ENCODE measurements at places on chromosomes 6 and 20.

DNA sequence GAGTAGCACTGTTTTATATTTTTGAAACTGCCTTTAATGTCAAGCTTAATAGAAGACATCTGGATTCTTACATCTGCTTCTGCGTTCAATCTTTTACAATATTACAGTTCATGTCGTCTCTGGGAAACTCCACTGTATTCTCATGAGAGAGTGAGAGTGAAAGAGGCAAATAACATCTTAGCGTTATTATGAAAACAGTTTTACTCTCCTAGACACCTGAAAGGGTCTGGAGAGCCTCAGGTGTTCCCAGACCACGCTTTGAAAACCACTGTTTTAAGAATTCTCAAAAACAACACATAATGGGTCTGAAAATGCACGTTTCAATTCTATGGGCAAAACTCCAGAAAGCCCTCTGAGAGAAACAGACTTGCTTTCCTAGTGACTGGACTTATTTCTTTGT lies 63.3 kb downstream of the ARHGAP18 start:
- DNase-seq: no peak

DNA sequence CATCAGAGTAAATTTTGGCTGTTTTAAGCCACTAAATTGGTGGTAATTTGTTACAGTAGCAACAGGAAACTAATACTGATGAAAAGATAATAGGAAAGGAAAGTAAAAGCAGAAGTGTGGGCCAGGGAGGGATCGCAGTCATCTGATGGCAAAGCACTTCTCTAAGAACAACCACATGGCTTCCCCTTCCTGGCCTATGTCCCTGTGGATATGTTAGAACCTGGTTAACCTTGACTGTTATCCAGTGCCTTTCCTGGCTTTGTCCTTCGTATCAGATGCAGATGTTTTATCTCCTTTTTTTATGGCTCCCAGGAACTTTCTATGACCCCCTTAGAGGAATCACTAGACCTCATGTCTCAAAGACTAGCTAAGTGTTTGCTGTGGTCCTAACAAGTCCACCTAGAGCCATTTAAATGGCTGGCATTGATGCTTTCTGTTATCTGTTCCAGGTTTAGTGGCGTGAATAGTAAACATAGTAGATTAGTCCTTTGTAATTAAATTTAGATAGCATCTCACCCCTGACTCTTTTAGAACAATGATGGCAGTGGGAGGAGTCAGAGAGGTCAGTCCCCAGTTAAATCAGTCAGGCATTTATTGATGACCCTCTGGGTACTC lies 79.2 kb upstream of the PHACTR2 start:
- DNase-seq: no peak

- no peak for DNase-seq
These were observed 27.3 kb upstream of the SLC9A8 start for GRCh38 chr20:49785149-49785851.

GRCh38 chr20:30922129-30922528 lies 335.3 kb upstream of the DEFB115 start:
- DNase-seq: no peak

- DNase-seq: no peak
These were observed 57.7 kb downstream of the CSE1L start for GRCh38 chr20:49103647-49104364.

GRCh38 chr6:102344769-102345168 lies 951.3 kb downstream of the GRIK2 start:
- no peak for DNase-seq

DNA sequence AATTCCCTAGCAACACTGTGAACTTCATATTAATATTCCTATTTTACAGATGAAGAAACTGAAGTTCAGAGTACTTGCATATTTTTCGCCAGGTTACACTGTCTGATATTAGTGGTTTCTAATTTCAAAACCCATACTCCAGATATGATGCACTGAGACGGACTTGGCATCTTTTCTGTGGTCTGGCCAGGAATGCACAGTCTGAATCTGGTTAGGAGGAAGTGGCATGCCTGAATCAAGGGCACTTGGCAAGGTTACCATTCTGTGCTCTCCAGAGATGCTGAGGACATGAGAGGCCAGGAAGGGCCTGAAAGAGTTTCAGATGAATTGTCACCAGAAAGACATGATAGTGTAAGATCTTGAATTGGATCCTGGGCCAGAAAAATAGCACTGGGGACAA lies 150.1 kb downstream of the HAO1 start:
- no peak for DNase-seq

GRCh38 chr20:45153147-45153546 lies 21.6 kb upstream of the PI3 start:
- no peak for DNase-seq

GRCh38 chr20:17898548-17898994 lies 70.0 kb downstream of the SNX5 start:
- peak; percentile 15 for DNase-seq

DNA sequence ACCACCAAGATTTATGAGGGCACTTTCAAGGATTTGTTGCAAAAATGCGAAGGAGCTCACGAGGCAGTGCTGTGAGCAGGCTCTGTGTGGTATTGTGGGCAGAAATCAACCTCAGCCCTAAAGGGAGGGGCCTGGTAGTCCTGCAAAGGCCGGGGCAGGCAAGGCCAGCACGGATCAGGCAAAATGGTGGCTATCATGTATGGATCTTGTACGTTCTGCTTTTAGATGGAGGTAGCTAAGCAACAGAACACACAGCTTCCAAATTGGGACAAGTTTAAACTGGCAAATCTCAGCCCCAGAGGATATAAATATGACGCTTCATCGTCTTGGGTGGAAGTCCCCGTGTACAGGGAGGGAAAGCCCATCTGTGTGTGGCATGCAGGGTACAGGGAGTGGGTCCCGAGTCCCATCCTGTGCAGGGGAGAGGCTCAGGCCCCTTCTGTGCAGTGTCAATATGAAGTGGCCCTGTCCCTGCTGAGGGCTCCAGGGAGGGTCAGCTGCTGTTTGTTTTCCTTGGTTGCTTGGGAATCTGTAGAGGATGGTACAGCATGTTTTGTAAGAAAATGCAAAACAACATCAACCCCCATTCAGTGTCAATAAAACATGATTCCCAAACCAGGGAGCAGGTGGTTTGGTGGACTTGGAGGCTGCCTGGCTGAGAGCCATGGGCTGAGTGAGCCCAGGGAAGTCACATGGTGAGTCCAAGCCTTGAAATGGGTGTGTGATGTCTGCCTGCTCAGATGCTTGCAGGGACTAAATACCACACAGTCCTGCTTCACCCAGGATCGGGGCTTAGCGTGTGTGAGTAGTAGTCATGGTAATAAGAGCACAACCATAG lies 113.0 kb downstream of the SYCP2 start:
- peak; percentile 56 for DNase-seq

- DNase-seq: no peak
These were observed 18.7 kb downstream of the TFEB start for GRCh38 chr6:41716516-41717391.

GRCh38 chr20:34549929-34550305 lies 8.6 kb upstream of the MAP1LC3A start:
- no peak for DNase-seq

Data from hypothalamus (tissue), 51 donors.